ENCODE measurements at places on chromosomes 7 and 10. TPM values are rescaled to one million over a fixed set of nuclear protein-coding genes. Genes with fewer than 3 reads are reported as not detected.

DNA sequence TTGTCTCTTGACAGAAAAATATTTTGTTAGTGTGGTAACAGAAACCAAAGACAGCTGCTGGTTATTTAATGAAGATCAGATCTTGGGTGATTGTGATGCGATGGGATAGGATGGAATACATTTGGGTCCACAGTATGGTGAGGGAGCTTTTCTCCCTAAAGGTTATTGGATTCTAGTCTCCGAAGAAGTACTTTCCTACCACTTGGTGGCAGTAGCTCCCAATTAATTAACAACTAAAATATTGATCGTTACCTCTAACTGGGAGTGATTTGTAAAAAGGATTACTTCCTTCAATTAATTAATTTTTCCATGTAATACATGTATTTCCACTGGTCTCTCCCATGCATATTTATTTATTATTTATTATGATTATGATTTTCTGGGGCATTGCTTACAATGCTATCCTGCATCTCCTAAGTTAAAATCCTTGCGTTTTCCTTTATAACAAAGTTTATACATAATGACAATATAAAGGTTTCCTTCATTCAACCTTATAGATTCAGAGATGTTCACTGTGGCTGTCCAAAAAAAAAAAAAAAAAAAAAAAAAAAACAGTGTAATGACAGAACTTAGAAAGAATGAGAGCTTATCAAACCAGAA is 25.6 kb downstream of the TMEM196 start:
- H3K36me3 ChIP-seq: no peaks in the 10 kb centered on the region
- H3K27me3 ChIP-seq: no peaks in the 10 kb centered on the region
- DNase-seq: no peak
- no peaks in the 10 kb centered on the region for H3K4me1 ChIP-seq
- no peak overlapping the region for H3K4me3 ChIP-seq

Gene TMEM176B
- total RNA-seq: 0.35 TPM

- H3K4me3 ChIP-seq: no peak overlapping the region
- H3K4me1 ChIP-seq: no peaks in the 10 kb centered on the region
- no peak for DNase-seq
- no peaks in the 10 kb centered on the region for H3K27me3 ChIP-seq
- no peak overlapping the region for H3K27ac ChIP-seq
Observed at GRCh38 chr7:91784469-91784868, 96.0 kb downstream of the MTERF1 start.

GRCh38 chr10:70753026-70753663 is 32.0 kb downstream of the TBATA start:
- H3K27me3 ChIP-seq: no peaks in the 10 kb centered on the region

GRCh38 chr7:122136078-122136477 is 8.0 kb downstream of the AASS start:
- no peaks in the 10 kb centered on the region for H3K27me3 ChIP-seq
- H3K27ac ChIP-seq: no peak overlapping the region
- DNase-seq: no peak
- H3K4me1 ChIP-seq: no peaks in the 10 kb centered on the region

GRCh38 chr7:1562597-1563051 is 6.6 kb upstream of the TMEM184A start:
- no peaks in the 10 kb centered on the region for H3K36me3 ChIP-seq
- H3K27me3 ChIP-seq: no peaks in the 10 kb centered on the region
- peak overlapping the region; percentile 53 for H3K27ac ChIP-seq
- no peak for DNase-seq
- no peaks in the 10 kb centered on the region for H3K4me1 ChIP-seq

Gene PITX3
- 0.16 TPM for total RNA-seq

Gene FAM131B
- 1.8 TPM for total RNA-seq

DNA sequence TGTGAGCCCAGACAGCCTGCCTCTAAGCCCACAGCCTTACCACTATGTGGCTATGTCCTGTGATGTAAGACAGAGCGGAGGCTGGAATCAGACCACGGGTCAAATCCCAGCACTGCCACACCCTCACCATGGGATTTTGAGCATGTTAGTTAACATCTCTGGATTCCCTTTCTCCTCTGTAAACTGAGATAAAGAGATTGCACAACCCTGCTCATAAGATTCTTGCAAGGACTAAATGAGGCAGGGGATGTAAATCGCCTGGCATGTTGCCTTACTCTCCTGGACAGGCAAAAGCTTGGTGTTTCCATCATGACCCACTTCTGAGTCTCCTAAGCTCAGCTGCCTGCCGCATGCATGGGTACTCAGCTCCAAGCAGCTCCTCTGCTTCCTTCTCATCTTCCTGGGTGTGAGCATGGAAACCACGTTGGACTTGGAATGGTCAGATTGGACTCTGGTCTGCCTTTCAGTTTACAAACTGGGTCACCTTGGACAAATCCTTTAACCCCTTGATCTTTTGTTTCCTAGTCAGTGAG is 41.3 kb upstream of the MTURN start:
- no peak overlapping the region for H3K27ac ChIP-seq
- no peaks in the 10 kb centered on the region for H3K27me3 ChIP-seq
- no peaks in the 10 kb centered on the region for H3K4me1 ChIP-seq
- no peak overlapping the region for H3K4me3 ChIP-seq
- H3K36me3 ChIP-seq: peaks cover 10% of the 10 kb centered on the region

GRCh38 chr7:4220011-4220410 is 462.1 kb upstream of the FOXK1 start:
- H3K4me1 ChIP-seq: no peaks in the 10 kb centered on the region
- no peak overlapping the region for H3K27ac ChIP-seq
- H3K27me3 ChIP-seq: no peaks in the 10 kb centered on the region
- no peaks in the 10 kb centered on the region for H3K36me3 ChIP-seq
- no peak for DNase-seq

DNA sequence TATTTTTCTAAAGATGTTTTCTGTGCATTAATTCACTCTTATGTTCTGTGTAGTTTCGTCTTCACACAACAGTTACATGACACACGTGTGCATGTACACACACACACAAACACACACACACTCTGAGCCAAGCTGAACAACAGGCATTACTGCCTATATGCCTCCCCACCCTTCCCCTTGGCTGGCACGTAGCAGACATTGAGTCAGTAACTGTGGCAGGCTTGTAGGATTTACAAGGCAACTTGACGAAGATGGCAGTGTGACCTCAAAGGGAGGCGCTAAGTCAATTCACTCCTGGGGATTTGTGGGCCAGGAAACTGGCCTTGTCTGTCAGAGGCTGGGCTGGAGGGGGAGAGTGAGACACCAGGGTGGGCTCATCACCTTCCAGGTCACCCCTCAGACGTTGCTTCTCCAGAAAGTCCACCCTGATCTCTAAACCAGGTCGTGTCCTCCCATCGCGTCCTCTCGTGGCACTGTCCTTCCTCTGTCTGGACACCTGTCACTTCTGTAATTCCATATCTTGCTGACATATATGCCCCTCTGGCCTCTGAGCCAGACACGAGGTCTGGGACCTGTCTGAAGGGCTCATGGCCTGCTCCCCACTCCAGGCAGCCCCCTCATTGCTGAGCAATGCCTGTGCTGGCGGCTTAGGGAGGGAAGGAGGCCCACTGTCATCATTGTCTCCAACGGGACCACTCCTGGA is 41.1 kb upstream of the INPP5A start:
- H3K27me3 ChIP-seq: peaks cover 8% of the 10 kb centered on the region
- H3K27ac ChIP-seq: no peak overlapping the region
- H3K4me3 ChIP-seq: no peak overlapping the region
- H3K36me3 ChIP-seq: no peaks in the 10 kb centered on the region
- peak; percentile 36 for DNase-seq

- no peaks in the 10 kb centered on the region for H3K27me3 ChIP-seq
- no peaks in the 10 kb centered on the region for H3K4me1 ChIP-seq
- DNase-seq: no peak
Observed at GRCh38 chr10:58645416-58646146, 132.9 kb downstream of the BICC1 start.

GRCh38 chr10:17951868-17952371 is at the start of gene SLC39A12:
TSS of gene SLC39A12 (plus strand) at chr10:17951918. CDS start at chr10:17953277, 1,359 bp downstream.
- DNase-seq: no peak
- no peak within 1 kb of the TSS for H3K27ac ChIP-seq
- peak within 1 kb of the TSS; percentile 12 for H3K4me3 ChIP-seq
- peaks cover 10% of the 10 kb centered on the region for H3K4me1 ChIP-seq

Gene DDX56
- 63.3 TPM for total RNA-seq

DNA sequence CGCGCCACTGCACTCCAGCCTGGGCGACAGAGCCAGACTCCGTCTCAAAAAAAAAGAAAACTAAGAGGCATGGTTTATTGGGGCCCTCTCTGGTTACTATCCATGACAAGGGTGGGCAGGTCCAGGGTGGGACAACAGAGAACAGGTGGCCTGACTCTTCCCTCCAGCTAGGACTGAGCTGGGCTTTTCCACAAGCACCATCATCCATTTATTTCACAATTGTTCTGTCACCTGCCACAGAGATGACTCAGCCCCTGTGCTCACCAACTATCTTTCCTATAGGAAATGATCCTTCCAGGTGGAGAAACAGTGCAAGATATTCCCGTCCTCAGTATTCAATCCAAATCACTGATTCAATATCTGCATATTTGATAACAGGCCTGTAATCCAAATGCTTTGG is 44.9 kb upstream of the MYL10 start:
- no peaks in the 10 kb centered on the region for H3K4me1 ChIP-seq
- no peak overlapping the region for H3K4me3 ChIP-seq
- H3K27me3 ChIP-seq: no peaks in the 10 kb centered on the region
- no peaks in the 10 kb centered on the region for H3K36me3 ChIP-seq
- no peak for DNase-seq

GRCh38 chr7:24390376-24391157 is 106.6 kb downstream of the NPY start:
- peaks cover 3% of the 10 kb centered on the region for H3K27me3 ChIP-seq
- H3K4me1 ChIP-seq: peaks cover 3% of the 10 kb centered on the region
- no peak for DNase-seq
- H3K27ac ChIP-seq: no peak overlapping the region

GRCh38 chr10:142371-142770 is 7.1 kb downstream of the ZMYND11 start:
- no peaks in the 10 kb centered on the region for H3K36me3 ChIP-seq
- H3K4me3 ChIP-seq: no peak overlapping the region
- DNase-seq: no peak
- no peaks in the 10 kb centered on the region for H3K4me1 ChIP-seq
- H3K27me3 ChIP-seq: no peaks in the 10 kb centered on the region

Gene ASB10
- not detected for total RNA-seq

DNA sequence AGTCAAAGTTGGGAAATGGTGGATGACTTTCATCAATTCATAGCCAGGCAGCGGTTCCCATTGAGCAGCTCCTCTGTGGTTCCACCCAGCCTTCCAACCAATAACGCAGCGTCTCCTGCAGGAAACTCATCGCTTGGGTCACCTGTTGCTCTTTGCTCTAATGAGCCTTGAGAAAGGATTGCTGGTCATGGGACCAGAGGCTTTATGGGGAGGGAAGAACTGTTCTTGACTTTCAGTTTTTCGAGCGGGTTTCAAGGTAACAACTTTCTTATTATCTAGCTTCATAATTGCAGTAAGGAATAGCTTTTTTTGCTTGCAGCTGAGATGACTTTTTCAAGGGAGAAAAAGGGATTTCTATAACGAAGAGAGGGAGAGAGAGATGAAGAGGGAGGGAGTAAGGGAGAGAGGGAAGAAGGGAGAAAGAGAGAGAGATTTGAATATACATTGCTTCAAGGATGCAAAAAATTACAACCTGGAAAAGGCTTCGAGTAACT is 405 bp upstream of the ENTPD1 start:
- DNase-seq: peak; percentile 77
- H3K4me3 ChIP-seq: peak overlapping the region; percentile 44
- H3K27ac ChIP-seq: no peak overlapping the region
- H3K4me1 ChIP-seq: peaks cover 2% of the 10 kb centered on the region
- H3K27me3 ChIP-seq: peaks cover 17% of the 10 kb centered on the region

GRCh38 chr10:115937768-115938056 is 335.3 kb downstream of the GFRA1 start:
- no peaks in the 10 kb centered on the region for H3K4me1 ChIP-seq
- no peak for DNase-seq
- H3K27me3 ChIP-seq: no peaks in the 10 kb centered on the region
- no peak overlapping the region for H3K27ac ChIP-seq
- H3K4me3 ChIP-seq: no peak overlapping the region

DNA sequence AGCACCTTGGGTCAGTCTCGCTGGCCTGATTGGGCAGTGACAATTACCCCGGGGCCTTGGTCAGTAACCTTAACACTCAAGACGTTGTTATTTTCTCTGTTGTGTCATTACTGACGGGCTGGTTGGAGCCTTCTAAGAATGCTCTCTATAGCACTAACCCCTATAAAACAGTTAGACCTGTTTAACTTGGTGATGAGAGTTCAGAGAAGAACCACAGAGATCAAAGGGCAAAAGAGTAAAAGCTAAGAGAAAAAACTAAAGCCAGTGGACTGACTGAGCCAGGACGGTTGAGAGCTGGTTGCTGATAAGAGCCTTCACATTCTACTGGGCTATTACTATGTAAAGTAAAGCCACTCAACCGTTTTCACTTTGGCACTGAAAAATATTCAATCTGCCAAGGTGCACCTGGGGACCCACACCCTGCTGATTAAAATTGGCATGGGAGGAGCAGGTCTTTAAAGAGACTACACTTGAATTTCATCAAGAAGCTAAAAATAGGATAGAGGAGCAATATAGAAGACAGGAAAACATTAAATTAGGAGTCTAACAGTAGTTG is 13.6 kb upstream of the ITGB1 start:
- H3K36me3 ChIP-seq: no peaks in the 10 kb centered on the region
- H3K4me1 ChIP-seq: no peaks in the 10 kb centered on the region
- DNase-seq: no peak
- no peak overlapping the region for H3K27ac ChIP-seq

Gene FXYD4
- not detected for total RNA-seq

DNA sequence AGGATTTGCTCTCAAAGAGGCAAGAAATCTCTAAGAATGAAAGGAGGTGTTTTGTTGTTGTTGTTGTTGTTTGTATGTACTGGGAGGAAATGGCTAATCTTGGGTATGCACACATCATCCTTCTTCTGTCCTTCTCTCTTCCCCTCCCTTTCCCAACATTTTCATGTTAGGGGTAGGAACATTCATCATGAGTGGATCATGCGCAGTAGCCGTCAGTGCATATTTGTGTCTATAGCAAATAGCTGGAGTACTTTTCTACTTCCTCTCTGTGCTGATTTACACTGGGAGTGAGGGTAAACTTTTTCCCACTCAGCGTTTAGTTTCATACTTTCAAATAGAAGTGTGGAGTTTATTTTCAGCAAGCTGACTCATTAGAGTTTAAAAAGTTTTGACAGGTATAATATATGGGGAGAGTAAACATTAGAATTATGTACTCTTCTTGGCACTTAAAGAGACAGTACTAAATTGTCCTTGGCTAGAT is 80.5 kb upstream of the PRKG1 start:
- H3K36me3 ChIP-seq: no peaks in the 10 kb centered on the region
- no peaks in the 10 kb centered on the region for H3K4me1 ChIP-seq
- H3K27ac ChIP-seq: no peak overlapping the region
- peaks cover 51% of the 10 kb centered on the region for H3K27me3 ChIP-seq
- H3K4me3 ChIP-seq: no peak overlapping the region

Gene SEMA4G
- 20.1 TPM for total RNA-seq

Measured in endodermal cell (in vitro differentiated cells).